Calu3 (cell line): ENCODE measurements at places on chromosomes 11 and 22.

DNA sequence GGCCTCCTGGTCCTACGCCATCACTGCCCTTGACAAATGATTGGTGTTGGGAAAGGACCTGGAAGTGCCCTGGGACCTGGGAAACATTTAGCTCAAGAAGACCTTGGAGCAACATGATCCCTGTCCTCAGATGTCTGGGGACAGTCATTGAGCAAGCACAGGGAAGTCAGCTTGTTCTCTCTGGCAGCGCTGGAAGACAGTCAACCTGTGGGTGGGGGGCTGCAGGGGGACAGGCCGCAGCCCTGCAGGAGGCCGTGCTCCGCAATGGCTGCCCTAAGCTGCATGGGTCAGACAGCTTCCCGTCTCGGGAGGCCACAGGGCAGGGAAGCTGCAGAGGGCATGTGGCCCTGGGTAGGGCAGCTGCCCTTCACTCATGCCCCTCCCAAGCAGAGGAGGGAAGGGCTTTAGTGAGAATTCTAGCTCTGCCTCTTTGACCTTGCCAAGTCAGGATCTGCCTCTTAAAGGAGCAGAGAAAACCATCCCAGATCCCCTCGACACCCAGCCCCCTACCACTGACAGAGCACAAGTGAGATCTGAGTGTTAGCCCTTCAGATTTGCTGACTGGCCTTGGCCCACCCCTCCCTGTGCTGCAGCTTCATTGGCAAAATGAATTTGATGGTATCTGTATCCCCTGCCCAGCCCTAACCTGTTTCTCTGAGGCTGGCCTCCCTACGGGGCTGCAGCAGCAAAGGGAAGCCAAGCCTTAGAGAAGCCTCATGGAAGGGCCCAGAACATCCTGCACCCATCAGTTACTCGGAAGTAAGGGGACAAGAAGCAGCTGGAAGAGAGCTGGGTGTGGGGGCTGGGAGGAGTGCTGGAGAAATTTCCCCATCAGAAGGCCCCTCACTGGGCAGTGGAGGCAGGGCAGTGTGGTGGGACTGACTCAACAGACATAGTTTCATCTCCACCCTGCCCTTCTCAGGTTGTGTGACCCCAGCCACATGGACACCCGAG is 6.2 kb upstream of the SREBF2 start:
- no peaks in the 10 kb centered on the region for H3K27me3 ChIP-seq
- no peak for DNase-seq
- peaks cover 28% of the 10 kb centered on the region for H3K4me1 ChIP-seq
- no peak overlapping the region for H3K27ac ChIP-seq
- H3K4me3 ChIP-seq, result no peak overlapping the region

DNA sequence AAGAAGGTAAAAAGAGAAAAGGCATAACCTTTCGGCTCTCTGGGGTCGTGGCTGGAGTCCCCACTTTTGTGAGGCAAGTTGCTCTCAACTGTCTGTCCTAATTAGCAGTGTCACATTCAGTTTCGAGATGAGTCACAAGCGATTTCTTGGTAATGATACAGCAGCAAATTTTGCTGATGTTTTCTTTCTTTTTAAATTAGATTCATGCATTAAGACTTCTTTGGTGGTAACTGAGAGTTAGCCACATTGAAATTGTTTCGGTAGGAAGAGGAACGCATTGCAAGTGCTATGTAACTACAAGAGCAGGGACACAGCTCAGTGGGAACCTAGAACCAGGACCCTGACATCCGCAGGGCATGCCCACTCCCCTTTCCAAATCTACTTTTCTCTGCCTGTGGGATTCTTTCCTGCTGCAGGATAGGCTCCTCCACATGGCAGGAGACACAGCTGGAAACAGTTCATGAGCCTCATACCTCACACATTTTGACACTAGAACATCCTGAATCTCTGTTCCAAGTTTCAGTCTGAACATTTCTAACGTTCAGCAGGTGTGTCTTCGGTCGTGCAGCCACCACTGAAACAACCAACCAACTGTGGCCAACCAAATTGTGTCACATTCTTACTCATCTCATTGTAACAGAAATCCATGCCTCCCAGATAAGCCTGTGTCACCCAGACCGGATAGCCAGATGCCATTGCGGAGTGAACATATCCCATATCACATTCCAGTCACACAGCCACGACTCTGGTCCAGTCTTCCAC is 987.6 kb downstream of the NTM start:
- H3K36me3 ChIP-seq, result no peaks in the 10 kb centered on the region
- H3K4me1 ChIP-seq, result no peaks in the 10 kb centered on the region
- H3K27ac ChIP-seq, result no peak overlapping the region

- peaks cover 21% of the 10 kb centered on the region for H3K4me1 ChIP-seq
- H3K27me3 ChIP-seq, result no peaks in the 10 kb centered on the region
- DNase-seq, result no peak
- no peak overlapping the region for H3K4me3 ChIP-seq
Measured at GRCh38 chr22:46100401-46101105, 49.8 kb upstream of the PPARA start.

DNA sequence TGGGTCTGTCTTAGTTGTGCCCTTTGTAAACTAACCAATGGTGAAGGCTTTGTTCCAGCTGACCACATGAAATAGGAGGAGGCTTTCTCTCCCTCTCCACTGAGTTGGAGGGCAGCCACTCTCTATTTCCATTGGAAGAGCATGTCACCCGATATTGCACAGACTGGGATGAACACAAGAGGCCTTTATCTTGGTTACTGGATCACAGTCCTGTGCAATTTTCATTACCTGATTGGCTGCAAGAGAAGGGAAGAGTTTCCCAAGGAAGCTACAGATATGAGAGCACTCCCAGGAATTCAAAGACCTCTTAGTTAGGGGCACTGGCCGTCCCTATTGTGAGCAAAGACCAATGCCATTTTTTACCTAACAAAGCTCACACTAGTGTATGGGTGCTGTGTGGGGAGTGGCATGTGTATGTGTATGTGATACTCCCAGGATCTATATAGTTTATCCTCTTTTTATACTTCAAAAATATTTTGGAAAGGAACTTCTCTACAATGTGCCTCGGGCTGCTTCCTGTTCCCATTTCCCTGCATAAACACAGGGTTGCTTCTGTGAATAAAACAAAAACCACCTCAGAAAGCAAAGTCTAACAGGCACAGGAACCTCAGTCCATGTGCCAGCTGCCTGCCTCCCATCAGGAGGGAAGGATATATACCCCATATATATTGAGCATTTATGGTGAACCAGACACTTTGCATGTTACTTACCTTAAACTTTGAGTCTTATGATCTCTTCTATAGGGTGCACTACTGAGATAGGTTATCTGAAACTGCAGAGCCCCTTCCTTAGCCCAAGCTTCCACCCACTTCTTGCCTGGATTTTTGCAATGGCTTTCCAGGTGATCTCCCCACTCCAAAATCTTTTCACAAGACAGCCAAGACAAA is 126.5 kb downstream of the RASSF10 start:
- no peak overlapping the region for H3K4me3 ChIP-seq
- H3K27me3 ChIP-seq, result no peaks in the 10 kb centered on the region
- peaks cover 66% of the 10 kb centered on the region for H3K4me1 ChIP-seq
- H3K27ac ChIP-seq, result peak overlapping the region; percentile 27

- H3K4me3 ChIP-seq, result no peak overlapping the region
- no peaks in the 10 kb centered on the region for H3K4me1 ChIP-seq
- H3K36me3 ChIP-seq, result no peaks in the 10 kb centered on the region
- no peak overlapping the region for H3K27ac ChIP-seq
- no peaks in the 10 kb centered on the region for H3K27me3 ChIP-seq
Measured at GRCh38 chr22:49198705-49199084, 629.0 kb downstream of the BRD1 start.

GRCh38 chr11:9753021-9753420 is 89.1 kb downstream of the SWAP70 start:
- DNase-seq, result no peak
- no peak overlapping the region for H3K27ac ChIP-seq
- H3K4me3 ChIP-seq, result no peak overlapping the region
- H3K27me3 ChIP-seq, result no peaks in the 10 kb centered on the region
- H3K4me1 ChIP-seq, result peaks cover 8% of the 10 kb centered on the region
